Left colon (tissue), 2 donors: ENCODE measurements at places on chromosomes 12 and 14. TPM values are rescaled to one million over a fixed set of nuclear protein-coding genes. Genes with fewer than 3 reads are reported as not detected.

EGLN3 gene
- total RNA-seq = 29.5 TPM

OTUB2 gene
- 2.0 TPM for total RNA-seq

CPSF2 gene
- total RNA-seq = 46.9 TPM

PTPN21 gene
- 36.8 TPM for total RNA-seq

RNASE3 gene
- not detected for total RNA-seq

PAX9 gene
- total RNA-seq = 0.24 TPM
